ENCODE measurements at places on chromosomes 12 and 14. TPM values are rescaled to one million over a fixed set of nuclear protein-coding genes. Genes with fewer than 3 reads are reported as not detected.

- H3K4me3 ChIP-seq = no peak overlapping the region
- H3K27me3 ChIP-seq = no peaks in the 10 kb centered on the region
- no peak overlapping the region for H3K27ac ChIP-seq
- H3K36me3 ChIP-seq = no peaks in the 10 kb centered on the region
These were observed 1121.8 kb upstream of the USP15 start for GRCh38 chr12:61138415-61138759.

ZC2HC1C gene
- total RNA-seq = 0.55 TPM

GRCh38 chr12:10884086-10884725 lies at the start of gene PRH1:
Gene PRH1 (minus strand): TSS chr12:10884255. CDS start chr12:10884217, 38 bp downstream.
- no peaks in the 10 kb centered on the region for H3K4me1 ChIP-seq
- H3K27me3 ChIP-seq = no peaks in the 10 kb centered on the region
- H3K4me3 ChIP-seq = no peak within 1 kb of the TSS

EXOC3L4 gene
- total RNA-seq = not detected

- no peak overlapping the region for H3K4me3 ChIP-seq
- H3K4me1 ChIP-seq = peaks cover 15% of the 10 kb centered on the region
- no peak overlapping the region for H3K27ac ChIP-seq
- H3K27me3 ChIP-seq = no peaks in the 10 kb centered on the region
- no peak for DNase-seq
These were observed 4.7 kb upstream of the TMEM229B start for GRCh38 chr14:67493092-67493717.

ARHGEF25 gene
- 0.95 TPM for total RNA-seq

DNA sequence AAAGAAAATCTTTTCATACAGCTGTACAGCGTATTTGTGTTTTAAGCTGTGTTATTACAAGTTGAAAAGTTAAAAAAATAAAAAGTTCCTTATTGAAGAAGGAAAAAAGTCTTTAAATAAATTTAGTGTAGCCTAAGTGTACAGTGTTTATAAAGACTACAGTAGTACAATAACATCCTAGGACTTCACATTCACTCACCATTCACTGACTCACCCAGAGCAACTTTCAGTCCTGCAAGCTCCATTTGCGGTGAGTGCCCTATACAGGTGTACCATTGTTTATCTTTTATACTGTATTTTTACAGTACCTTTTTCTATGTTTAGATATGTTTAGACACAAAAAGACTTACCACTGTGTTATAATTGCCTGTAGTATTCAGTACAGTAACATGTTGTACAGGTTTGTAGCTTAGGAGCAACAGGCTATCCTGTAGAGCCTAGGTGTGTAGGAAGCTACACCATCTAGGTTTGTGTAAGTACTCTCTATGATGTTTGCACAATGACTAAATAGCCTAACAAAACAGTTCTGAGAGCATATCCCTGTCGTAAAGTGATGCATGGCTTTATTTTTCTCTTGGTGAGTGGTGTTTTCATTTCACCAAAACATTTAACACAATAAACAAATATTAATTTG lies 275.2 kb downstream of the DACT1 start:
- no peaks in the 10 kb centered on the region for H3K4me1 ChIP-seq
- H3K27ac ChIP-seq = no peak overlapping the region
- H3K4me3 ChIP-seq = no peak overlapping the region
- no peaks in the 10 kb centered on the region for H3K27me3 ChIP-seq

- no peak for DNase-seq
- H3K27ac ChIP-seq = no peak overlapping the region
- no peaks in the 10 kb centered on the region for H3K27me3 ChIP-seq
- no peak overlapping the region for H3K4me3 ChIP-seq
- no peaks in the 10 kb centered on the region for H3K36me3 ChIP-seq
- no peaks in the 10 kb centered on the region for H3K4me1 ChIP-seq
These were observed 19.3 kb downstream of the MMAB start for GRCh38 chr12:109553906-109554500.

- no peaks in the 10 kb centered on the region for H3K4me1 ChIP-seq
- no peaks in the 10 kb centered on the region for H3K36me3 ChIP-seq
- H3K27ac ChIP-seq = no peak overlapping the region
- DNase-seq = no peak
These were observed 36.2 kb downstream of the VDR start for GRCh38 chr12:47868552-47869031.

DNA sequence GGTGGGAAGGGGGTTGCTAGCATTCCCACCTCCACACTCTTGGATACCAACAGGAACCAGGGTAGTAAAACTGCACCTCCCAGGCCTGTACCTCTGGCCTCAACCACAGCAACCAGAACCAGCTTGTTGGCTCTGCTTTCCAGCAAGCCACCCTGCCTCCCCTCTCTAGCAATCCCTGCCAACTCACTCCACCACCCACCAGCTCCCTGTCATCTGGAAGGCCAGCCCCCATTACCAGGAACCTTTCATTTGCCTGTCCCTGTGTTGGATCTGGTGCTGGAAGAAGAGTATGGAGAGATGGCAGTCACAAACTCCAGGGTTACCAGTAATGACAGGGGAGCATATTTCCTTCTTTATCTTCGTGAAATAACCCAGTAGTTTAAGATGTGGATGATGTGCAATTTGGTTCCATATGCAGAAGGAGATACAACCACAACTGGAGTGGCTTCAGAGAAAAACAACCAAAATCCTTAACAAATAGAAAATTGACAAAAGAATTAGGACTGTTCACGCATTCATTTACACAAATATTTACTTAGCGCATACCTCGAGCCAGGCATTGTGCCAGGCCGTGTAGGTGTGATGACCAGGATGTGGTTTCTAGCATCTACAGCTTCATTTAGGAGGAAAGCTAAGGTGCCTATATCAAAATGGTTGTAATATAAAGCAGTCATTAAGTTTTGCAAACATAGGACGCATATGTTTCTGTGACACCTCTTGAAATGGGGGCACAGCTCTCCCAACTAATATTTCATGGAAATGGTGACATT lies 3.4 kb downstream of the B4GALNT3 start:
- H3K4me3 ChIP-seq = no peak overlapping the region
- H3K4me1 ChIP-seq = peaks cover 16% of the 10 kb centered on the region
- H3K36me3 ChIP-seq = no peaks in the 10 kb centered on the region
- peaks cover 19% of the 10 kb centered on the region for H3K27me3 ChIP-seq
- DNase-seq = no peak

CD163 gene
- total RNA-seq = 1.2 TPM

TAS2R13 gene
- total RNA-seq = 1.4 TPM

NOXRED1 gene
- 1.2 TPM for total RNA-seq

GRCh38 chr14:88323086-88323522 lies at the start of gene KCNK10:
Gene KCNK10 (minus strand): TSS chr14:88323269. CDS start chr14:88322798, 471 bp downstream.
- no peak for DNase-seq
- H3K4me3 ChIP-seq = no peak within 1 kb of the TSS
- H3K36me3 ChIP-seq = no peaks in the 10 kb centered on the region
- H3K4me1 ChIP-seq = peaks cover 8% of the 10 kb centered on the region
- H3K27me3 ChIP-seq = peaks cover 28% of the 10 kb centered on the region
- H3K27ac ChIP-seq = no peak within 1 kb of the TSS

- no peak overlapping the region for H3K4me3 ChIP-seq
- H3K27ac ChIP-seq = no peak overlapping the region
- H3K4me1 ChIP-seq = peaks cover 30% of the 10 kb centered on the region
- no peaks in the 10 kb centered on the region for H3K27me3 ChIP-seq
These were observed 429.1 kb downstream of the RAD51B start for GRCh38 chr14:68248481-68249255.
